Hindlimb muscle (tissue), 1 donor: ENCODE measurements at places on chromosomes 1 and 21.
A peak's percentile ranks its signal among the peaks of the same experiment; 100 is the strongest.

GRCh38 chr1:59638231-59638711 lies 176.5 kb upstream of the HOOK1 start:
- DNase-seq, result peak; percentile 58

DNA sequence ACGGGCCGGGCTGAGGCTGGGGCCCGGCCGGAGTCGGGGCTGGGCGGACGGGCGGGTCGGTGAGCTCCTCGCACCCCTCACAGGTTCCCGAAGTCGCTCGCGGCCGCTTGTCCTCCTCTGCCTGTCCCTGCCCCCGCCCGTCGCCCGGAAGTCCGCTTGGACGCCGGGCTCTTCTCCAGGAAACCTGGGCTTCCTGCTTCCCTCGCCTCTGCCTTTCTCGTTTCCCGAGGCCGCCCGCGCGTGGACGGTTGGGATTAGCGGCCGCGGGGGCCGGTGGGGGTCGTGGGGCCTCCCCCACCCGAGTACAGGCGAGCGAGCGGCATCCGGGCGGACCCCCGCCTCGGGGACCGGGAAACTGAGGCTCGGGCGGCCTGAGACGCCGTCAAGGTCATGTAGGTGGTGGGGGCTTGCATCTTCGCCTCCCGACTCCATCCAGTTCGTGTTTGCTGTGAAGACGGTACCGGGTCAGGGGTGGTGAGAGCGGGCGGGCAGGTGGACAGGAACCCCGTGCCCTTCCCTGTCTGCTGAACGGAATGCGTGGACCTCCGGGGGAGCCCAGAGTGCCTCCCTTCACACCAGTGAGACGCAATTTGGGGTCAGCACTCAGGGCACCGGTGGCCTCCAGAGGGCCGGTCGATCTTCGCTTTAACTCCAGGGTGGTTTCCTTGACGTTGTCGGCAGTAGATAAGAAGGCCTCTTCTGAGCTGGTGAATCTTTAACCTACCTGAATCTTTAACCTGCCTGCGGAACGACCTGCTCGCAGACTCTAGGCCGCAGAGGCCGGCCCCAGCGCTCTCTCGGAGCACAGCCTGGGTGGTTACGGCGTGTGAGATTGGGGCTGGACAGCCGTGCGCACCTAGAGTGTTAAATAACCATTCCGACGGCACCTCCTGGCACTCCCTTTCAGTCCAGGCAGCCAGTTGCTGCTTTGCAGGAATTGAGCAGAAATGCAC lies 686 bp downstream of the ARF1 start:
- peak; percentile 76 for DNase-seq

GRCh38 chr1:6467224-6467623 lies 1.3 kb upstream of the TNFRSF25 start:
- DNase-seq, result no peak

DNA sequence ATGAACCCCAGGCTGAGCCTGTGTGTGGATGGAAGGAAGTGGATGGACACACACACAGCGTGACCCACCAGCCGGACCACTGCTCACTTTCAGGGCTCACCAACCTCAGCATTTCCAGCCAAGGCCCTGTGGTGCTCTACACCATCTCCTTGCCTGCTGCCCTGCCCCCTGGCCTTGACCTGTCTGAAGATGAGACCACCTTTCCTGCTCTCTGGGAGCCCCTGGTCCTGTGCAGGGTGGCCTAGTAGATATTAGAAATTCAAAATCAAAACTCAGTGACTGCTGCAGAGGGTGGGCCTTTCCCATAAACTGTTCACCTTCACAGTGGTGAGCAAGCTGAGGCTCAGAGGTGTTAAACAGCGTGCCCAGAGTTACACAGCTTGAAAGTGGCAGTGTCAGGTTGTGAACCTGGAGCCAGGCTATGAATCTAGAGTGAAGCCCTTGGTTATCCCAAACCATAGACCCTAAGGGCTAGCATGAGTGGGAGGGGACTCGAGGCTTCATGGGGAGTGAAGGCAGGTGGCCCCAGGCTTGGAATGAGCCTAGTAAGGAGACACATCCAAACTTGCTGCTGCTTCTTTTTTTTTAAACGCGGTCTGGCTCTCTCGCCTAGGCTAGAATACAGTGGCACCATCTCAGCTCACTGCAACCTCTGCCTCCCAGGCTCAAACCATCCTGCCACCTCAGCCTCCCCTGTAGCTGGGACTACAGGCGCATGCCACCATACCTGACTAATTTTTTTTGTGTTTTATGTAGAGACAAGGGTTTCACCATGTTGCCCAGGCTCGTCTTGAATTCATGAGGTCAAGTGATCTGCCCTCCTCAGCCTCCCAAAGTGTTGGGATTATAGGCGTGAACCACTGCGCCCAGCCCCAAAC lies 41.5 kb downstream of the MAN1C1 start:
- DNase-seq, result no peak

- DNase-seq, result no peak
Measured at GRCh38 chr1:214685906-214686305, 82.9 kb downstream of the CENPF start.

GRCh38 chr1:107339775-107340174 lies 198.9 kb downstream of the NTNG1 start:
- no peak for DNase-seq
